Esophagus squamous epithelium (tissue), 5 donors: ENCODE measurements at places on chromosomes 7 and 10.

GRCh38 chr10:103618575-103619423 lies 125.3 kb downstream of the NEURL1 start:
- no peak for DNase-seq

GRCh38 chr7:7773334-7774309 lies 55.2 kb upstream of the RPA3 start:
- DNase-seq = no peak

GRCh38 chr7:18552316-18552916 lies 56.9 kb downstream of the HDAC9 start:
- no peak for DNase-seq

DNA sequence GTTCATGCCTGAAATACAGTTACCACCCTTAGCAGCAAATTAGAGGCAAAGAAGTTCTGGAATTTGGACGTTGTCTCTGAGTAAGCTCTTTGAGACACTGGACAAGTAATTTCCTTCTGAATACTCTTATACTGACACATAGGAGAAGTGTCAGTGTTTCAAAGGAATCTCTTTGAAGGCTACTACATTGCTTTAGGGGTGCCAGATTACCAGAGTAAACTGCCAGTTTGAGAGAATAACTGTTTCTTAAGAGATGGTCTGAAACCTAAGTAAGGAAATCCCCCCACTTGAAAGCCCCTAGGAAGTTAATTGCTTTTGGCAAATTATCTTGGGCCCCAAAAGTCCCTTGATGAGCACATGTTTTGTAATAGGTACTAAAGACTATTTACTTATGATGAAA lies 3.4 kb downstream of the FAS start:
- DNase-seq = no peak

DNA sequence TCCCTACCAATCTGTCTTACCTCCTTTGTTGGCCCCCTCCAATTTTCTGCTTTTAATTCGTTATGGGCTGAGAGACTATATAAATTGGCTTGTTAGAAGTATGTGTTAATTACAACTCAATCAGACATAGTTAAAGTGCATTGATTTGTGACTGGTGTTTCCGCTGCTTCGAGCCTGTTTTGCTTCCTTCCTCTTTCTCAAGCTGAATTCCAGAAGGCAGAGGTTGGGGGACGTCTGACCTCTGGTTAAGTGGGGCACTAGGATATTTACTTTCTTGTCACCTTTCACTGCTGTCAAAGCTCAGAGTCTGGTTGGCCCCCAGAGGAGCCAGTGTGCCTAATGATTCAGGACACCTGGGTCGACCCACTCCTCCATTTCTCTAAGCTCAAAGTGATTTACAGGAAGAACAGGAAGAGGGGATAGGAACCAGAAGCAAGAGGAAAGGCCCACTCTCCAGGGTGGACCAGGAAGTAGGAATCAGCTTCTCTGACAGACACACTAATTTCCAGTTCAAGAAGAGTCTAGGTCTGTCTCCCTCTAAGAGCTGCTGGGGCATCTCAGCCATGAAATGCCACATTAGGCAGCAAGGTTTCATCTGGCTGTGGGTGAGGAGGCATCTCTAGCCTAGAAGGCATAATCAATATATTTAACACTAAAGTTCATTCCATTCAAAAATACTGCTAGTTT lies 397.2 kb upstream of the NPVF start:
- no peak for DNase-seq

GRCh38 chr7:78616539-78616938 lies 818.0 kb downstream of the PHTF2 start:
- DNase-seq = no peak

- no peak for DNase-seq
These were observed 14.4 kb downstream of the MXI1 start for GRCh38 chr10:110221721-110222261.

DNA sequence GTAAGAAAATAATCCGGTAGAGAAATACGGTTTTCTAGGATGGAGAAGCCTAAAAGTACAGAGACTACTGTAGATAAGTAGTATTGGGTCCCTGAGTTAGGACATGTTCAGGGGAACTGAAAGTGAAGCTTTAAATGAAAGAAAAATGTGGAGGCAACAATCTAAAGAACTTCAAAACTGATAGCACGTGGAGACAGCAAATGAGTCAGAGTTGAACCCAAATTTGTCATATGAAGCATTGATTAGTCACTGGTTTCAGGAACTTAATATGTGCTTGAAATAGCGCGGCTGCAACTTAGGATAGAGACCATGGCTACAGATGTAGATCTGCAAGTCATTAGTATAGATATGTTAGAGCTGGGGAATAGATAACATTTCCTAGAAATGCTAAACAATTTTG lies 1138.6 kb upstream of the SORCS1 start:
- no peak for DNase-seq

DNA sequence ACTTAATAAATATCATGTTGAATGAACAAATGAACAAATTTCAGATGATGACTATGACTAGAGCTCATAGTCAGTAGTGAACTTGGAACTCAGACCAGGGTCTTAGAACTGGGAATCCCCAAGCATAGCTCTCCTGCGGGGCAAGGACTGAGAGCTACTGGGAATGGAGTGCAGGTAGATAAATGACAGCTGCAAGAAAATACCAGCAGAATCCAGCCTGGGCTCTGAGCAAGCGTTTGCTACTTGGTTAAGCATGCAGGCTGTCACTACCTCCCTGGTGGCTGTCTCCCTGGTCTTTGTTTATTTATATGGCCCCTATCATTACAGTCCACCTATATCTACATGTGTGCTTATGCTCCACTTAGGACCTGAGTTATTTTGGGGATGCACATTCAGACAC lies 208.4 kb downstream of the POU6F2 start:
- no peak for DNase-seq

DNA sequence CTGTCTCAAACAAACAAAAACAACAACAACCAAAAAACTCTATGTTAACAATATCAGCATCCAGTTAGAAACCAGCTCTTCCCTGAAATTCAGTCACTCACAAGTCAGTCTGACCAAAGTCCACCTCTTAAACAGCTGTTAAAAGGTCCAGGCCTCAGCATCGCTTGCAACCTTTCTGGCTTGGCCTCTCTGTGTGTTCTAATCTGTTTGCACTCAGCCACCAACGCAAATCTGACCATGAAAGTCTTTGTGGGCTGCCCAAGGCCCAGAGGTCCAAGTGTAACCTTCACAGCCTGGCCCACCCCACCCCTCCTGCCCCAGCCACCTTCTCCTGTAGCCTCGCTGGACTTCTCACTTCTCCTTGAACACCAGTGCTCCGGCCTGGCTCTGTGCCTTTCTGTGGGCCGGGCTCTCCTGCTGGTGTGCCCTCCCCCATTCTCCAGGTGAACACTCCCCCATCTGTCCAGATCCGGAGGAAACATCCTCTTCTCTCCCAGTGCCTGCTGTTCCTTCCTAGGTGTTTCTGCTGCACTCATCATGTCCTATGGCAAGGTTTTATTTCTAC lies 72.2 kb upstream of the EFCAB10 start:
- DNase-seq = no peak

GRCh38 chr10:7304110-7304509 lies 106.7 kb downstream of the SFMBT2 start:
- DNase-seq = no peak

- DNase-seq = no peak
These were observed 118.3 kb upstream of the KMT2E start for GRCh38 chr7:104895522-104896236.

DNA sequence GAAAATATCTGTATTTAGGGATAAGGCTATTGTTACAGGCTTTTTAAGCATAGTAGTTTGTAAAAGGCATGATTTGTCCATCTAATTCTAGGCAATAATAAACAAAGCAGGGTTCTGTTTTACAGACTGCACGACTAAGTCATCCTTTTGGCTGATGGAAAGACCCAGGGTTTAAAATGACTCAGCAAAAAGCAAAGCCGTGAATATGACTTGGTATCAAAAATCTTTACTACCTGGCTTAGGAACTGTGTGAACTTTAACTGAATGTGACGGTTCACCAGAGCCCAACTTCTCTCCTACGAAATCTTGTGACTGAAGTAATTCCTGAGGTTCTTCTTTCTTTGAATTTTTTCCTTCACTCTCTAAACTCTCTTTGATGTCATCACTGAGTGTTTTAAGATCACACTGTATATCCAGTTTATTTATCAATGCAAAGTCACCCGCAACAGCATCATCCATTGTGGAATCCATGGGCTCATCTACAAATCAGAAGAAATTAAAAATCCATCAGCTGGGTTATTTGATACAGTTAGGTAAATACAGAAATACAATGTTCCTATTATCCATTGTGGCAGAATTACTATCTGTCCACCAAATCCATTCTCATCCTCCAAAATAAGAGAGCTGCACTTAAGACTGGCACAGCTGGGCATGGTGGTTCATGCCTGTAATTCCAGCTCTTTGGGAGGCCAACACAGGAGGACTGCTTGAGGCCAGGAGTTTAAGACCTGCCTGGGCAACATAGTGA lies 17.0 kb downstream of the ATE1 start:
- no peak for DNase-seq

DNA sequence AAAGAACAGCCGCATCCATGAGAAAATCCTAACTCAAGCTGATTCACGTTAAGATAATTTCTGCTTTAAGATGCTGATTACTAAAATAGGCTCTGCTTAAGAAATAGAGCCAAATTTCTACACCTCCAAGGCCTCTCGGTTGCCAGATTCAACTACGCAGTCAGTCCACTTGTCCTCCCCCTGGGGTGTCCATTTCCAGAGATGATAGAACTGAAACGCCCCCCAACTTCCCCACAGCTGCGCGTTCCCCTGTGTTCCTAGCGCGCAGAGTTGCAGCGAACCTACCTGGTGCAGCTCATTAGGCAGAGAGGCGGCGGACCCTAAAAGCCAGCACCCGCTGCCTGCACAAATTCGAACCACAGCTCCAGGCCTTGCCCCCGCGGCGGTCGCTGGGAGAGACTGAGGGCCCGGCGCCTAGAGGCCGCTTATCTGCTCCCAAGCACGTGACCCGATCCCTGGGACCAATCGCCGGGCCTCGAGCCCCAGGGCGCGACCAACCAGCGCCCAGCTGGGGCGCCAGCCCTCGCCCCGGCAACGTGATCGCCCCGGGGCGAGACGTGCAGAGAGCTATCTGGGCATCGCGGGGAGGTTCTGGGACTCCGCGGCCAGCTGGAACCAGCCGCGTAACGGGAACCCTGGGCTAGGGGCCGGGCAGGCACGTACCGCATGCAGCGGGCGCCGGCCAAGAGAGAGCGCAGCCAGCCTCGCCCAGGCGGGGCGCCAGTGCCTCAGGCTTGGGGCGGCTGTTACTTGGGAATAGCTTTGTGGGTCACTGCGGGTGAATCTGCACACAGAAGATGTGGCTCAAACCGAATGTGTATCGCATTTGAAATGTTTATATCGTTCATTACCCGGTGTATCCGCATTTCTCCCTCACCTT lies at the start of gene PPP1R3C:
Gene PPP1R3C, minus strand, starts transcription at position 401 of the 880 bp plus-strand sequence. Its CDS starts 102 bp downstream, at position 299.
- no peak for DNase-seq

GRCh38 chr10:7121154-7121797 lies 289.6 kb downstream of the SFMBT2 start:
- no peak for DNase-seq

DNA sequence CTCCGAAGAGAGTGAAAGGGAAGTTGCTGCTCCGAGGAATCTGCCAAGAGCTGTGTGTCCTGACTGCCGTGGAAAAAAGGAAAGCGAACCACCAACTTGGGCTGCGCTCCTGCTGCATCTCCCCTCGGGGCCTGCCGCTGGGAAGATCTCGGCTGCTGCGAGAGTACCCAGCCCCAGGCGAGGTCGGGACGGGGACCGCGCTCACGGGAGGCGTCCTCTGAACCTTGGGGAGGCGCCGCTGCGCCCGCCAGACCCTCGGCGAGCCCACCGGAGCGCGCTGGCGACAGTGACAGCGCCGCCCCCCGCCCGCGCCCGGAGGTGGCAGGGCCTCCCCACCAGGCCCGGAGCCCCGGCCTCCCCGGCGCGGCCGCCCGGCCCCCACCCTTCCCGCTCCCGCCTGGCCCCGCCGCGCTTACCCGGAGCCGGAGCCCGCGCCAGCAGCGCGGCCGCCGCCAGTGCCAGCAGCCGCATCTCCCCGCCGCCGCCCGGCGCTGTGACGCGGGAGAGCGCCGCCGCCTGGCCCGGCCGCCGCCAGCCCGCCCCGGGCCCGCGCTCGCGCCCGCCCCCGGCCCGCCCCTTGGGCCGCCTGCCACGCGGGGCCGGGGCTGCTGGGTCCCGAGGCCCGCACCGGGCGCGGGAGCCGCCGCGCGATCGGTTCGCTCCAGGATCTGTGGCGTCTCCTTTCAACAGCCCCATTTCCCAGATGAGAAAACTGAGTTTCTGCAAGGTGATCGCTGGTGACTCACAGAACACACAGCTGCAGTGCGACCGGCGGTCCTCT lies at the start of gene VSTM4:
Gene VSTM4, minus strand, starts transcription at position 508 of the 781 bp plus-strand sequence. Its CDS starts 37 bp downstream, at position 471.
- no peak for DNase-seq

DNA sequence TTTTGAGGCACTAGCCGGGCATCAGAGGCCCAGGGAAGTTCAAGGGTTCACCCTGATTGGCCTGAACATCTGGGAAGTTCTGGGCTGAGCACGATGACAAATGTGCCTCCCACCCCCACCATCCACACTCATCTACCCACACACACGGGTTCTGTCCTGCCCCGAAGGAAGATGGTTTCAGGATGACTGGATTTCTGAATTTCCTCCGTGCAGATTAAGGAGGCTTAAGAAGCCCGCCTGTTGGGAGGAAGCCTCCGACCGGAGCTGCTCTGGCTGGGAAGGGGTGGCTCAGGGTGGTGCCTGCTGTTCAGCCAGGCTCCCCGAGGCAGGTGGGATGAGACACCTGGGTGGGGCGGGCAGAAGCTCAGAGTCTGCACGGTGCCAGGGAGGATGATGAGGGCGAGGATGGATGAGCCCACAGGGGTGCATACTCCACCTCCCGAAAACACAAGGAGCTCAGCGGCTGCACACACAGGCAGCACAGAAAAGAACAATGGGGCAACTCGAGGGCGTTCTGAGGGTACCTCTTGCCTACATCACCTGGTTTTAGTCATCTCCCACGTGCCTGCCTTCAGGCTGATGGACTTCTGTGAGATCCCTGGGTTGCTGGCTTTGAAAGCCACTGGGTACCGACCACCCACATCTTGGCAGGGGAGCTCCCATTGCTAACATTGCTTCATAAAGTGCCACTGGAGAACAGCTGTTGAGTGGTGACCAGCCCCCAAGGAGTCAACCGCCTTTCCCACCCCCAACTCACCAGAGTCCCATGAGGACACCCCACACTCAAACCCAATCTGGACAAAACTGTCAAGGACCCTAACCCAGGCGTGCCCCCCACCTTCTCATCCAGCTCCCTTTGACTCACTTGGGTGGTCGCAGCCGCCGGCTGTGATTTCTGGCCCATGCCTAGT lies 41.2 kb downstream of the CALML3 start:
- DNase-seq = no peak

GRCh38 chr7:130982651-130983050 lies 248.6 kb upstream of the KLF14 start:
- no peak for DNase-seq

GRCh38 chr10:62772186-62772974 lies 32.1 kb upstream of the ADO start:
- DNase-seq = no peak
